GM23248 (cell line): ENCODE measurements at places on chromosomes 3 and 15.
A peak's percentile ranks its signal among the peaks of the same experiment; 100 is the strongest.

- DNase-seq = peak; percentile 39
These were observed at the start of gene COL6A6 for GRCh38 chr3:130516645-130517512. TSS of gene COL6A6 (plus strand) at chr3:130517177. CDS start at chr3:130560365, 43,188 bp downstream.

- DNase-seq = no peak
These were observed 49.3 kb downstream of the CEP152 start for GRCh38 chr15:48761393-48762158.

GRCh38 chr15:48177383-48177765 lies 721 bp downstream of the MYEF2 start:
- DNase-seq = peak; percentile 68

GRCh38 chr3:174329321-174329720 lies 529.8 kb upstream of the NAALADL2 start:
- peak; percentile 86 for DNase-seq

DNA sequence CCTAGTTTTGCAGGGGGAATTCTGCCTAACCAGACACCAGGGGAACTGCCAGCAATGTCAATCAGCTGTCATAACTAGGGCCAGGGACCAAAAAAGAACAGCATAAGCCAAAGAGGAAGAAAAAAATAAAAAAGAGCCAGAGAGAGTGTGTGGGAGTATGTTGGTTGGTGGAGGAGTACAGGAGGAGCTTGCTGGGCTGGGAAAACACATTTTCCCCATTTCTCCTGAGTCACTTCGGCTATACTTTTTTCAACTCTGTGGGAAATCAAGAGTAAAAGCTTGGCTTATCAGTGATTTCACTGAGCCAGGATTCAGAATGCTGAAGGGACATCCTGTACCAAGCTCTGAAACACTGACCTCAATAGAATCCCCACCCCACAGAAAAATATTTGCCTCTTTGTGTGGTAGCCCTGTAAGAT lies 144.7 kb upstream of the DPH6 start:
- DNase-seq = peak; percentile 60

DNA sequence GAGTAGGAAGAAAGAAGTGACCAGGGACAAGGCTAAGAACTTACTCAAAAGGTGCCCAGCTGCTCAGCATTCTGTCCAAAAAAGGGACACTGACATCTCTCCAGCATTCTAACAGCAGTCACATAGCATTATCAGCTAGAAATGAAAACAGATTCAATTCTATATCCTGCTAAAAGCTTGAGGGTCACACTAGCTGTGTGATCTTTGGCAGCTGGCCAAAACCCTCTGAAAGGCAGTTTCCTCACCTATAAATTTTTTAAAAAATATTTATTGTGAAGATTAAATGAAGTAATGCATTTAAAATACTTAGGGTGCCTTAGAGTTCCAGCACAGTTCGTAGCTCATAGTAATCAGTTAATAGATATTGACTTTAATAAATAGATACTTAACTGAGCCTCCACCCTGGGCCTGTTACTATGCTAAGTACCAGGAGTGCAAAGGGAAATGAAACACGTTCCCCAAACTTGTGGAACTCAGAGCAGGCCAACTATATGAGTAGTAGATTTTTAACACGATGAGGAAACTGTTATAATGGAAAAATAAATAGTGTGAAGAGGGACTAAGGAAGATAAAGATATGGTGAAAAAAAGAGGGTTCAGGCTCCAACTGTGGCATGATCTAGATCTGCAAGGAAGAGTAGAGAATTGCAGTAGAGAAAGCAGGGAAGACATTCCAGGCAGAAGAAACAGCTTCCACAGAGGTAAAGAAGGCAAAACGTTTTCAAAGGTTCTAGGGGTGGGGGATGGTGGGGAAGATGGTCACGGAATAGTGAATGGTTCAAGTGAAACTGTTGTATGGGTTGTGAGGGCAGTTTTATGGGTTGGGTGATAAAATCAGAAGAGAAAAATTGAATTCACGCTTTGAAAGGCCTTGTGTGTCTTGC lies 11.4 kb downstream of the CD86 start:
- peak; percentile 4 for DNase-seq

- DNase-seq = no peak
These were observed 112.2 kb upstream of the ABHD17C start for GRCh38 chr15:80582816-80583423.

DNA sequence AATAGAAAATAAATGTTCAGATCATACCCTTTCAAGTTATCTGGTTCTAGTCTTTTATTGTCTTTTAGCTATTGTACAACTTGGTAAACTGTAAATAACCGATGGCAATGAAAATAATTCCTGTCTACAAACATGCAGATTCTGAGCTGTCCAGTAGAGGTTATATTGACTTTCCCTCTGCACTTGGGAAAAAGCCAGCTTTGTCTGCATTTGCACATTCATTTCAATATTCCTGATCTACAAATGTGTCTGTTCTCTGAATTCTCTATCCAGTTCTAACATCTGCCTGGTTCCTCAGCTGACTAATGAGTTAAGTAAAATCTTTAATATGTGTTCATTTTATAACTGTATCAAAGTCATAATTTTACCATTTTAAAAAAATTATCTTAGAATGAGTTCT lies 408.5 kb downstream of the ERC2 start:
- peak; percentile 4 for DNase-seq

DNA sequence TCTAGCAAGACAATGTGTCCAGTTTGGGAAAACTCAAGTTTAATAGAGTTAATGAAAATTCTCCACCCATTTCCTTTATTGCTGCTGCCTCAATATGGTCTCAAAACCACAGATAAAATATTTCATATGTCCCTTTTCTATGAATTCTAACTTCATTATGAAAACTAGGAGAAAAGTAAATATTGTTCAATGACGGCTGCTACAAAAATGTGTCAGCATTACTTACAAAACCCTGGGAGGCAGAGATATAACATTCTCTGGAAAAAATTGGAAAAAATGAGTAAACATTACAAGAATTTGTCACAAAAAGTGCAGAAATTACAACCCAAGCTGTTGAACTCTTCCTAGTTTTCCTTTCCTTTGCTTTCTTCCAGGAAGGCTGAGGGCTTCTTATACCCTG lies 22.2 kb upstream of the FBN1 start:
- DNase-seq = peak; percentile 89

- DNase-seq = peak; percentile 21
These were observed 104.9 kb upstream of the NEDD4 start for GRCh38 chr15:56098195-56098863.

GRCh38 chr3:64518950-64519349 lies 168.8 kb downstream of the ADAMTS9 start:
- DNase-seq = peak; percentile 81

DNA sequence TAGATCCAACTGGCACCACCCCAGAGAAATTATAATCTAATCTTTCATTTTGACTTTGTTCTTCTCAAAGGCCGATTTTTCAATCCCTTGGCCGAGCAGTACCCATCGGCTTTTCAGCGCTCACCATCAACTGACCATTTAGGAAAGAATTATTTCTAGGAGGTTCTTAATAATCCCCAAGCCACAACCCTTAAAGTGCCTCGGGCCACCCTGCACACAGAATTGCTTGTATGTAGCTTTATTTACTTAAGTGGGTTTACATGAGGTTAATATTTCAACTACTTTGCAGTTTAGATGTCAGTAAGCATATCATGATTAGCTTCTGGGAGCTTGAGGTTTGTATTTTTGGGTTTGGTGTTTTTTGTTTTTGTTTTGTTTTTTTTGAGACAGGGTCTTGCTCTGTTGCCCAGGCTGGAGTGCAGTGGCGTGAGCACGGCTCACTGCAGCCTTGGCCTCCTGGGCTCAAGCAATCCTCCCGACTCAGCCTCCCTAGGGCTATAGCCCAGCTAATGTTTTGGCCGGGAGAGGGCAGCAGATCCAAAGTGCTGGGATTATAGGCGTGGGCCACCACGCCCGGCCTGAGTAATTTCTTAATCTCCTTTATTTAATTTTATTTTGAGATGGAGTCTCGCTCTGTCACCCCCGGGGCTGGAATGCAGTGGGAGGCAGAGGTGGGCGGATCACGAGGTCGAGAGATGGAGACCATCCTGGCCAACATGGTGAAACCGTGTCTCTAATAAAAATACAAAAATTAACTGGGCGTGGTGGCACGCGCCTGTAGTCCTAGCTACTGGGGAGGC lies 801 bp upstream of the CDAN1 start:
- peak; percentile 52 for DNase-seq

DNA sequence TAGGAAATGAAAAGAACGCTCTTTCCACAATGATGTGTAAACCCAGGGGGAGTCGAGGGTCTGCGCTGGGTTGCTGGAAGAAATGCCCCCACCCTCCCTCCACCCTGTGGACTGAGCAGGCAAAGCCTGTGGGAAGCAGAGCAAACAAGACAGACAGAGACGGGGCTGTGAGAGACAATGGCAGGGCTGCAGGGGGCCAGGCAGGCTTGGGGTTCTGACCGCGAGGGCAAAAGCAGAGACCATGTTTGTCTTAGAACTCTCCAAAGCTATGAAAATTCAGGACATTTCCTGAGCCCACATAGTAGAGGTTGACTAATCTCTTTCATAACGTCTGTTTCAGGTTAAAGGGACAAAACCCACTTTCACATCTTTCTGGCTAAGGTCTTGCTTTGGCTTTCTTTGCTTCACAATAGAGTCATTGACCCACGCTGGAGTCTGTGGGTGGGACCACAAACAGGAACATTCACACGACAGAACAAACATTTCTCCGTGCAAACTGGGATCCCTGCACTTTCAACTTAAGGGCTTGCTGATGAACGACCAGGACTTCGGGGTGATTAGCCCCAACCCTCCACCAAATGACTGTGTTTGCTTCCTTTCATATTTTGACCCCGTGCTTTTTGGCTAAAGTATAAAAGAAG lies 156.0 kb upstream of the TPM1 start:
- DNase-seq = peak; percentile 79

- no peak for DNase-seq
These were observed 15.8 kb downstream of the ARHGEF26 start for GRCh38 chr3:154137036-154137435.

- no peak for DNase-seq
These were observed 266.9 kb upstream of the IGF1R start for GRCh38 chr15:98381446-98381845.

DNA sequence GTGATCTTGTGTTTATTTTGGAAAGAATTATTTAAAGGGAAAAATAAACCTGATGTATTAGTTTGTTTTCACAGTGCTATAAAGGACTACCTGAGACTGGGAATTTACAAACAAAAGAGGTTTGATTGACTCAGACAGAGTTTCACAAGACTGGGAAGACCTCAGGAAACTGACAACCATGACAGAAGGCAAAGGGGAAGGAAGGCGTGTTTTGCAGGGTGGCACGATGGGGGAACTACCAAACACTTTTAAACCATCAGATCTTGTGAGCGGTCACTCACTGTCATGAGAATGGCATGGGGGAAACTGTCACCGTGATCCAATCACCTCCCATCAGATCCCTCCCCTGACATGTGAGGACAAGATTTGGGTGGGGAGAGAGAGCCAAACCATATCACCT lies 87.0 kb downstream of the TP63 start:
- DNase-seq = no peak

GRCh38 chr15:72288796-72289596 lies 16.6 kb upstream of the PARP6 start:
- DNase-seq = no peak

- no peak for DNase-seq
These were observed 24.3 kb downstream of the CSPG5 start for GRCh38 chr3:47554335-47554734.

GRCh38 chr3:106711650-106712049 lies 665.6 kb upstream of the CCDC54 start:
- peak; percentile 60 for DNase-seq

GRCh38 chr15:75214293-75215096 lies 12.8 kb downstream of the C15orf39 start:
- DNase-seq = no peak

DNA sequence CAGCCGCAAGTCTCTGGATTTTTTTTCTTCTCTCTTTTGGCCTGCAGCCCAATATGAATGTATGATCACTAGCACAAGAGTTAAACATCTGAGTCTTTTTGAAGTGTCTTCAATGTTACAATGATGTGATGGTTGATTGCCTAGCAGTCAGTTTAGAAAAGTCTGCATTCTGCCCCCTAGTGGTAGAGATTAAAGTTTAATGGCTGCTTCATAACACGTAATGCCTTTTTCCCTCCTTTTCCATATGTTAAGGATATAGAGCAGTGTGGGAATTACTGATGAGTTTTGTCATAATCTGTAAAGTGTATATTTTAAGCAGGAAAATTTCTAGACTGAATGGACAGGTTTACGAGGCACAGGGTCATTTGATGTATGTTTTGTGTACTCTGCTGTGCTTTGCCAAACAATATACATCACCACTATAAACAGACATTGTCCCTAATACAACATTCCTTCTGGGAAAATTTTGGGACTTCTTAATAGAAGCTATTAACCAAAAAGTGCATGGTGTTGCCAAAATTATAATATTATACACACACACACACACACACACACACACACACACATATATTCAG lies 1038.5 kb upstream of the NR2F2 start:
- peak; percentile 57 for DNase-seq

GRCh38 chr3:127439621-127440020 lies 150.9 kb downstream of the TPRA1 start:
- DNase-seq = no peak

DNA sequence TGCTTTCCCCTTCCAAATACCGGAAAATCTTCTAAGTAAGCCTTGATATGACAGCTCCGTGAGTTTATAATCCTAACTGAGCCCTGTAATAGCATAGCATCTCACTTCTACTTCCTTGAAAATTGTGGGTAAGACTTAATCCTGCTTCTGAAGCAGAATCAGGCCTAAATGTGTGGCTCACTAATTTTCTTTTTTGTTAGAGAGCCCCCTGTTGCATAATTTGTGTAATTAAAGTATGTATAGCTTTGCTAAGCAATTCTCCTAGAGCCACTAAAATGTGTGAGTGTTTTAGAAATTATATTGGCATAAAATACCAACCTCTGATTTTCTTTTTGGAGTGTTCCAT lies 304.4 kb downstream of the FGF12 start:
- DNase-seq = no peak

DNA sequence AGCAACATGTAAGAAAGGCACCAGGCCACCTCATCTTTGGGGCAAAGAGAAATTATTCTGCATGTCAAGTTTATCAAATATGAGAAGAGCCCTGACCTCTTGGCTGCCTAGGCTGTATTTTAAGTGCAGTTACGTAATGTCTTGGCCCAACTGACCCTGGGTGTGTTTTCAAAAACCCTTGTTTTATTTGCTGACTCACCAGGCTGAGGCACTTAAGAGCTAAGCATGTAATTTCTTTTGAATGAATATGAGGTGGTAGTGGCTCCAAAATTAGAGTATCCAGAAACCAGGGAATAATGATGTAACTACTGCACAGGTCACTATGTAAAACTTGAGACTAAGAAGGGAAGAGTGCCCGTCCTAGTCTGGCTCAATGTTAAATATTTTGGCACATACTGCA lies 24.3 kb downstream of the PGPEP1L start:
- peak; percentile 90 for DNase-seq
